ENCODE measurements at places on chromosomes 7 and 10.

- DNase-seq: no peak
These were observed 18.0 kb upstream of the RET start for GRCh38 chr10:43058716-43059335.

DNA sequence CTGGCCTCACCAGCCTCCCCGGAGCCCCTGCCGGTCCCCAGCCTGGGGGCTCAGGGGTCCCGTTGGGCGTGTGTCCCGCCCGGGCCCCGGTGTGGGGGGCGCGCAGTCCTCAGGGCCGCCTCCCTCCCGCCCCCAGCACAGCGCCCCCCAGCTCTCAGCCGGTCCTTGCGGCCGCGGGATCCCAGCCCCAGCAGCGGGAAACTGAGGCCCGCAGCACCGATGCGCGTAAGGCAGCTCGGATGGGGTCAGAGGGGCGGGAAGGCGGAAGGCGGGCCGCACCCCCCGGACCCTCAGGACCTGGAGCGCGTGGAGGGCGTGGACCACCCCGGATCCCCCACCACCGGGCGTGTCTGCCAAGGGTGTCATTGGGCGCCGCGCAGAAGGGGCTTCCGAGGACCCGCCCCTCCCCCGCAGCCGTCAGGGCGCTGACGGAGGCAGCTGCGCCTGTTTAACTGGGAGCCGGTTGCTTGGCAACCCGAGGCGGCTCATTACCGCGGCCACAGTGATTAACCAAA lies 14.9 kb downstream of the UNCX start:
- DNase-seq: no peak

- no peak for DNase-seq
These were observed at the start of gene ZNF503 for GRCh38 chr10:75401569-75402485. Gene ZNF503 (minus strand): TSS chr10:75401764. CDS start chr10:75401419, 345 bp downstream.

- no peak for DNase-seq
These were observed 18.8 kb upstream of the CLDN12 start for GRCh38 chr7:90384433-90384832.

GRCh38 chr10:112959207-112959838 lies 9.3 kb downstream of the TCF7L2 start:
- DNase-seq: no peak

DNA sequence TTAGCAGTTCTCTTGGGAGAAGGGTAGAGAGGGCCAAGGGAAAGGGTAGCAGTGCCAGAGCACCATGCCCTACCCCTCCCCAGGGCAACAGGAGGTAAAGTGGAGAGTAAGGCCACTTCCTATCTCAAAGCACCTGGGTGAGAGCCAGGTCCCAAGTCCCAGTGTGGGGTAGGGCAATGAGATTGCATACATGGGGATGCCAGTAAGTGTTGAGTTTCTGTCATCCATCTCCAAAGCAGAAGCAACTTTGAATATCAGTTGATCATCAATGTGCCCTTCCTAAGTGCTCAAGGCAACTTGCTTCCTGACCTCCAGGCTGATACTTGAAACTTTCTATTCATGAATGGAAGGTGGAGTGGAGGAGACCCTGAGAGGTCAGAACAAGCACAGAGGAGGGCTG lies 2.2 kb upstream of the CAMK2G start:
- no peak for DNase-seq

- no peak for DNase-seq
These were observed 53.9 kb upstream of the EFCAB10 start for GRCh38 chr7:105635197-105635596.

GRCh38 chr7:139482662-139483466 lies 609 bp downstream of the KLRG2 start:
- no peak for DNase-seq

DNA sequence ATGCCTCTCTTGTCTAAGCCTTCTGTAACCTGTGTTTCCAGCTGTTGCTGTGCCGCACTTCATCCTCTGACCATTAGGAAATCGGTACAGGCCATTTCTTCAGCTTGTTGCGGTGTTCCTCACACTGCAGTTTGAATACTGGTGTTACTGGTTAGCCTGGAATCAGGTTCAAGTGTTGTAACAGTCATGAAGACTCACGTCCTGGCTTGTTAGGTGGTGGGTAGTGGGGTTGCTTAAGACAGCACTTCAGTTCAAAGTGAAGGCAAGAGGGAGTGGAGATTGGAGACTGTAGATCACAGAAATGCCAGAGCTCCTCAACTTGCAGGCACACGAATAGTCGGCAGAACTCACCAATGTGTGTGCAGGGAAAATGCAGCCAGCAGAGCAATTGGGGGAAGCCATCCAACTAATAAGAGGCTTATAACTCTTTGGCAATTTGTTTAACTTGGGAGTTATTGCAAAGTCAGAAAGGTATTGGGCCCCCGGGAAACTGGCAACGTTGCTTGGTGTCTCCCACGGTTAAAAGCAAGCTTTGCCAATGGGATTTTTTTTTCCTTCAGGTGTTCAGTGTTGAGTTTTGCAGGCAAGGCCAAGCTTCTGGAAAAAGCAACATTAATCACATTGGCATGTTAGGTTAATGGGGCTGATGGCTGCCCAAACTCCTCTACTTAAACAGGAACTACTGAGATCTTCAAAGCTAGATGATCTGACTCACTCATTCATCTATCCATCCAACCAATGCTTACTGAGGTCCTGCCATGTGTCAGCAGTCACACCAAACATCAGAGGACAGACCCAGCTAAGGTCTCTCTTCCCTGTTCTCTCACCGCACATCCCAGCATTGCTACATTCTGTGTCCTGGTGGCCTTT lies 380.9 kb downstream of the GATA3 start:
- DNase-seq: no peak

- no peak for DNase-seq
These were observed 79.8 kb upstream of the MPP7 start for GRCh38 chr10:28382525-28383269.

DNA sequence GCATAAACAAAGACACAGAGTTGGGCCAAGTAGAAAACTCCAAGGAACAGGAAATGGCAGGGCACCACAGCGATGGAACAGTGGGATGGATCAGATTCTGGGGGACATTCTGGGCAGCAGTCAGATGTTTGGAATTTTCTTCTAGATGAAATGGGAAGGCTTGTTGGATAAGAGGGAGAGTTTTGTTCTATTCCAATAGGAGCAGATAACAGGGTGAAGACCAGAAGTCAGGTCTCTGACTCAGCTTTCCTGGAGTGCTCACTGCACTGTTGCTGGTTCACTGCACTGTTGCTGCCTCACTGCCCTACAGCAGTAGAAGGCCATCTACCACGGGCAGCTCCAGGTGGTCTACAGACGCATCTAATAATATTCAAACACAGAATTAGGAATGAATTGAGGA lies 135.6 kb downstream of the ATE1 start:
- no peak for DNase-seq

- no peak for DNase-seq
These were observed 31.4 kb downstream of the ANK3 start for GRCh38 chr10:60358282-60358681.

GRCh38 chr10:124998624-124999291 lies 56.8 kb downstream of the ZRANB1 start:
- DNase-seq: no peak

Data from stimulated activated CD4-positive, alpha-beta T cell treated with anti-CD3 and anti-CD28 coated beads, Interleukin-1b, Interleukin-23, amount 100 ng/mL, for 1 hour (primary cell).